ENCODE measurements at places on chromosomes 6 and 20.

DNA sequence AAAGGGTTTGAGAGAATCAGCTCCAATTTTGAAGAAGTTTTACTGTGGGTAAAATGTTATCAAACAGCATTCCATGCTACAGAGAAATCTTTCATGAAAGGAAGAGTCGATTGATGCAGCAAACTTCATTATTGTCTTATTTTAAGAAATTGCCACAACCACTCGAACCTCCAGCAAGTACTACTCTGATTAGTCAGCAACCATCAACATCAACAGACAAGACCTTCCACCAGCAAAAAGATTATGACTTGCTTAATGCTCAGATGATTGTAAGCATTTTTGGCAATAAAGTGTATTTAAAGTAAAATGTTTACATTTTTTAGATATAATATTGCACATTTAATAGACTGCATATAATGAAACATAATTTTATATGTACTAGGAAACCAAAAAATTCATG, 87.5 kb downstream of the AKAP7 start:
- no peak for DNase-seq

- no peak for DNase-seq
Observed at GRCh38 chr6:104483225-104483834, 376.4 kb downstream of the HACE1 start.

- no peak for DNase-seq
Observed at GRCh38 chr6:158782432-158783166, 36.6 kb downstream of the EZR start.

DNA sequence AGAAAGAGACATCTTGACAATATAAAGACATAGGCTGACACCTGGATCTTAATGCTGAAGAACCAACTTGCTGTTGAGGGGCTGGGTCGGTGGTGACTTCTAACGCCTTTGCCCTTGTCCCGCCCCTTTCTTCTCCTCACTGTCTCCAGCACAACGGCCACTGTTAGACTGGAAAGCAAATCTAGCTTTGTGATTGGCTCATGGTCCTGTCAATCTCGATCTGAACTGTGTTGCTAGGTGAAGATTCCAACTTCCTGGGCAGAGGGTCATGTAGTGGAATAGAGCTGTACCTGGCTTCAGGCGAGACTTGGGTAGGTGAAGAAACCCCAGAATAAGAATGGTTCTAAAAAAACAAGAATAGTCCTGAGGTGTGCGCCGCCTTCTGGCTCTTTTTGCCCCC, at the start of gene PGK2:
Gene PGK2, minus strand, starts transcription at position 110 of the 400 bp plus-strand sequence. Its CDS starts 98 bp downstream, at position 12.
- DNase-seq = no peak

GRCh38 chr6:108164815-108165706, 761 bp upstream of the NR2E1 start:
- DNase-seq = no peak

GRCh38 chr20:18363708-18364107, 75.4 kb downstream of the ZNF133 start:
- DNase-seq = no peak

Data from stimulated activated CD8-positive, alpha-beta memory T cell treated with anti-CD3 and anti-CD28 coated beads, Interleukin-4, amount 100 ng/mL, for 4 hours (primary cell).